ENCODE measurements at places on chromosomes 3 and 15.

DNA sequence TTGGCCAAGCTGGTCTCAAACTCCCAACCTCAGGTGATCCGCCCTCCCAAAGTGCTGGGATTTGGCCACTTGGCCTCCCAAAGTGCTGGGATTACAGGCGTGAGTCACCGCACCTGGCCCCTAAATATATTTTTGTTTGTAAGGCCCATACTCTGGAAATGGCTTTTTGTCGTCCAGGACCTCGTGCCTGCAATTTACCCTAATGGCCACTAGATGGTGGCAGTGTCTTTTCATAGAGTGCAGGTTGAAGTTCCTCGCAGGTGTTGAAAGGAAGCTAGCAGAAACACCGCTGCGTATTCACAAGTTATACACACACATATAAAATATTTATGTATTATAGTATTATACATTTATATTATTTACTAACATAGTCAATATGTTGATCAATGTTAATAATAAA, 97.2 kb downstream of the LRTM1 start:
- peak; percentile 2 for DNase-seq

- DNase-seq = no peak
Measured at GRCh38 chr3:65703820-65704219, 334.9 kb downstream of the MAGI1 start.

GRCh38 chr3:196454935-196455334, 22.7 kb upstream of the UBXN7 start:
- DNase-seq = no peak

DNA sequence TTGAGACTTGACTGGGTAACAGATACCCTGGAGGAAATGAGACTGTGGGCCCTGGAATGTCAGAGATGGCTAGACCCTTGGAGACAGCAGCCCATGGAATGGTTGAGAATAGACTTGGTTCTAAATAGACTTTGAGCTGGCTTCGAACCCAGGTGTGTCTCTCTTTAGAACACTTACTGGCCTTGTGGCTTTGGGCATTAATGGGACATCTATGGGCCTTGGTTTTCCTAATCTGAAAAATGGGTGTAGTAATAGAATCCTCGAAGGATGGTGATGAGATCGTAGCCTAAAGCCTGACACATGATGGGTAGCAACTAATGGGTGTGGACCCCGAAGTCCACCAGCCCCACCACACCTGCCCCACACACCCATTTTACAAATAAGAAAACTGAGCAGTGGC, 119.2 kb downstream of the TMEM266 start:
- DNase-seq = no peak

DNA sequence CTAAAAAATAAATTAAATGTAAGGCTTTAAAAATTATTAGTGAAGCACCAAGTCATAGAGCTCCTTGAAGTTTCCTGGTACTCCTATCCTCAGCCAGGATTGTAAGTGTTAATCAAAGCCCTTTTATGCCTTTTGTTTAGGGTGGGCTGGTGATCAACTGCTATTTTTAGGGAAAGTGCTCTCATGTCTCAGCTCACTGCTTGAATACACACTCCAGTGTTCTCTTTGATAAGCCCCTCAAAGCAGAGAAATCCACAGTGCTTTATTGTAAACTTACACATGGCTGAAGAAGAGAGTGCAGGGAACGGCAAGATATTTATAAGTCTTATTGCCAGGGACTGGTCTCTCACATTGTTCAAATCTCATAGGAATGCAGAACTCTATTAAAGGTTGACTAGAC, 156.4 kb upstream of the AZI2 start:
- no peak for DNase-seq

GRCh38 chr3:2898591-2899353, 211.4 kb downstream of the IL5RA start:
- no peak for DNase-seq

GRCh38 chr3:112376992-112377391, 44.0 kb downstream of the CD200 start:
- DNase-seq = peak; percentile 90

DNA sequence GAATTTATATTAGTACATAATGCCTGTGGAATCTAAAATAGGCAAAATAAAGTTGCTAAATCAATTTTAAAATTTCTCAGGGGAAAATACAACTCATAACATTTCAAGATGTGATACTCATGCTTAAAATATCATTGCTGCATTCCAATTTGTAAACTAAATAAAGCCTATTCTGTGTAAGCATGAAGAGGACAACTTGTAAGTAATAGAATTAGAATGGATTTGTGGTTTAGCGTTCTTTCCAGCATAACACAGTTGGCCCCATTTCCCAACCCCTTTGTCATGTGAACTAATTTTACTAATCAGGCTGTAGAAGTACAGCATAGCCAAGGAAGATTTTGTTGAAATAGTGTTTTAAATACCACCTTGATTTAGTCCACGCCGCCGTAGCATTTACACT, 437.2 kb downstream of the SI start:
- DNase-seq = no peak

- no peak for DNase-seq
Measured at GRCh38 chr15:87167055-87167454, 1087.4 kb downstream of the AGBL1 start.

DNA sequence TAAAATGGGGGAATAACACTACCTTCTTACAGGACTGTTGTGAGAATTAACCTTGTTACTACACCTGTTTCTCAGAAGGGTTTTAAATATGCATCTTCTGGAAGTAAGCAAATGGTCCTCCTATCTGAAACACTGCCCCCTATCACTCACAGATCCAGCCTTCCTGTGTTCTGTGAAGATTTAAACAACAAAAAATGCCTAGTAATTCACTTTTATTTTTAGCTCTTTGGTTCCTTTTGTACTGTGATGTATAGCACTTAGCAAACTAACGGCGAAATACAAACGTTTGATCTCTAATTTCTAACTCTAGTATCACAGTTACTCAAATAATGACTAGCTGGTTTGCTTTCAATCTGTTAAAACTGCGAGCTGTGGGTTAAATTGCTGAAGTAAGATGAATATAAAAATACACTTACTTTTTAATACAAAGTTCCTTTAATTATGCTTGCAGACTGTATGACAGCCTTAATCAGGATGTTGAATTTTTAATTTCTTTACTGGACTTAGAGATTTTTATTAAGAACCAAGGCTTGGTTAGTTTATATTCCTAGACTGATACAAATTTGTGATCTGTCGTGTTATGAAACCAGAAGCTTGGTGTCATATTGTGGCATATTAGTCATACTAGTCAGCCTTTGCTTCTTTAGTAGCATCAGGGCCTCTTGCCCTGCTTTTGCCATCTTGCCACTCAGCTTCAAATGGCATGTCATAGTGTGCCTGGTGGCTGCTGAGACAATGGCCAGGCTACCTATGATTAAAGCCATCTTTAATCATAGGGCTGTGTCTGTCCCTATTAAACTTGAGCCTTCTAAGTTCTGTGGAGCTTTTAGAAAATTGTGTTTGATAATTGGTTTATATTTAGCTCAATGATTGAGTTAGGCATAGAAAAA, 9.2 kb downstream of the EIF3J start:
- peak; percentile 66 for DNase-seq

GRCh38 chr3:123246866-123247265, 45.1 kb downstream of the SEC22A start:
- DNase-seq = no peak

Measured in MV-4-11 (cell line).